Tibial artery (tissue), 4 donors: ENCODE measurements at places on chromosomes 4 and X.
A peak's percentile ranks its signal among the peaks of the same experiment; 100 is the strongest.

DNA sequence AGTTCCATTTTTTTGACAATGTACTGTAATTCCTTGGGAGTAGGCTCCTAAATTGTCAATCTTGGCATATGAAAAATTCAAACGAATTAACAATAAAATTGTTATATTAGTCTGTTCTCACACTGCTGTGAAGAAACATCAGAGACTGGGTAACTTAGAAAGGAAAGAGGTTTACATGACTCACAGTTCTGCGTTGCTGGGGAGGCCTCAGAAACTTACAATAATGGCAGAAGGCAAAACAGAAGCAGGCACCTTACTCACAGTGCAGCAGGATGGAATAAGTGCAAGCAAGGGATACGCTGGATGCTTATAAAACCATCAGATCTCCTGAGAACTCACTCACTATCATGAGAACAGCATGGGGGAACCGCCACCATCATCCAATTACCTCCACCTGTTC lies 246.4 kb upstream of the TRAM1L1 start:
- DNase-seq: no peak

- no peak for DNase-seq
These were observed 14.4 kb downstream of the ANXA3 start for GRCh38 chr4:78565971-78566372.

DNA sequence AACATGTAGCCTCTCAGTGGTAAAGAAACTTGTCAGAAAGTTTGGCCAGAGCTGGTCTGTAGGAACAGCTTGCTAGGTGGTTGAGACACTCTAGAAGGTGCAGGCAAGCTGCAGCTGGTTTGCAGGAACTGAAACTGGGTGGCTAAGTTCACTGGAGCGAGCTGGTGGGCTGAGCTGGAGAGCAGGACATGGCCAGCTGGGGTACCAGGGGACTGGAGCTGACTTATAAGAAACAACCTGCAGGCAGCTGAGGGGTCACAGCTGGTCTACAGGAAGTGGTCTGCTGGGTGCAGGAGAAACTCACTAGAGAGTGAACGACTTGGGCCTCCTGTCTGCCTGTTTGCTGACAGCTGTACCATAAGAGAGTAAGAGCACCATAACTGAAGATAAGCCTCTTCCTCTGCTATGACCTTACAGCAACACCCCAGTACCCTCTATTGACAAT lies 157.1 kb upstream of the LNX1 start:
- DNase-seq: peak; percentile 22

DNA sequence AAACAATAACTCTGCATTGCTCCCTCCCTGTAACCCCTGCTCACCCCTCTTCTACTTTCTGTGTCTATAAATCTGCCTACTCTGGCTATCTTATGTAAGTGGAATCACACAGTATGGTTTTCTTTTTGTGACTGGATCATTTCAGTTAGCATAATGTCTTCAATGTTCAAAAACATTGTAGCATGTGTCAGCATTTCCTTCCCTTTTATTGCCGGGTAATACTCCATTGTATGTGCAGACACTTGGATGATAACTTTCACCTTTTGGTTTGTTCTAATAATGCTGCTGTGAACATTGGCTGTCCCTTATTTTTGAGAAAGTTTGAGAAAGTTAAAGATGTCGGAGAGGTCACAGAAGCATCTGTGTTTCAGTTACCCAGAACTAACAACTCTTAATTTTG lies 60.6 kb upstream of the TLR2 start:
- DNase-seq: no peak

DNA sequence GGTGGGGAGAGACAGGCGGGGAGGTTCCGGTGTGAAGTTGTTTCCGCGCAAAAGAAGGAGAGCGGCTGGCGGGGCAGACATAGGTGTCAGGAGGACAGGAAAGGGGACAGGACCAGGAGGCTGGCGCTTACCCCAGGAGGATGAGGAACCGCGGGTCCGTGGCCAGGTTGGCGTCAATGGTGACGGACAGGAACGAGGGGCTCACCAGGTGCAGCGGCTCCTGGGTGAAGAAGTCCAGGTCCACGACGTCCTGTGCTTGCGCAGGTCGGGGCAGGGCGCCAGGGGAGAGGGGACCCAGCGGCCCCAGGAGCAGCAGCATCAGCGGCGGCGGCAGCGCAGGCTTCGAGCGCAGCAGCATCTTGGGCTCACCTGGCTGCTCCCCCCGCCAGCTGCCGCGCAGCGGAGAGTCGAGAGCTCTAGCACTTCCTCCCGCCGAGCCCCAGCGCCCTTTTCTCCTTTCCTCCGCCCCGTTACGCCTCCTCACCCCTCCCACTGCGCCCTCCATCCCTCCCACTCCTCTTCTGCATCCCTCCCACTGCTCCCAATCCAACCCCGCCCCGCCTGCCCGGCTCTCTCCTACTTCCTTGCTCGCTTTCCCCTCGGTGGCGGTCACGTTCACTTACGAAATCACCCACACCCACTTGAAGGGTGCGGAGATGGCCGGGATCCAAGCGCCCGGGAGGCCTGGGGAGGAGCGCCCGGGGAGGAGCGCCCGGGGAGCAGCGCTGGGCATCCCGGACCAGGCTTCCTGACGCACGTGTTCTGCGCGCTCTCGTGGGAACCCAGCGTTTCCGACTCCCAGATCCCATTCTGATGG lies at the start of gene HPSE:
Gene HPSE, minus strand, starts transcription at position 424 of the 817 bp plus-strand sequence. Its CDS starts 66 bp downstream, at position 358.
- peak; percentile 89 for DNase-seq

GRCh38 chr4:38678078-38678477 lies 14.1 kb downstream of the KLF3 start:
- DNase-seq: no peak

DNA sequence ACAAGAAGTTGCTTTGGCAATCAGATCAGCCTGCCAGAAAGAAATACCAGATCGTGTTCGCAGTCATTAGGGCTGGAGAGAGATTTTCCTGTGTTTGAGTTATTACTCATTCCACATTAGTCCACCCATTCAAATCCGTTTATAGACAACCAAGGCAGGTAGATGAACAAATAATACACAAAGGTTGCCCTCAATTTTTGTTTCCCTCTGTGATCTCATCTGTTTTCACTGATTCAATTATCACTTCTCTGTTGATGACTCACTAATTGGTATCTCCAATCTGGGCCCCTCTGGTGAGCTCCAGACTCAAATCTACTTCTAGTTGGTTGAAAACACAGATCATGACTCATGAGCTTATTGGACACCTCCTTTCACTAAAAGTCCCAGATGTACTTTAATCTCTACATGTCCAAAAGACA lies 54.5 kb downstream of the CHM start:
- DNase-seq: no peak
